ENCODE measurements at places on chromosomes 5 and 9.

DNA sequence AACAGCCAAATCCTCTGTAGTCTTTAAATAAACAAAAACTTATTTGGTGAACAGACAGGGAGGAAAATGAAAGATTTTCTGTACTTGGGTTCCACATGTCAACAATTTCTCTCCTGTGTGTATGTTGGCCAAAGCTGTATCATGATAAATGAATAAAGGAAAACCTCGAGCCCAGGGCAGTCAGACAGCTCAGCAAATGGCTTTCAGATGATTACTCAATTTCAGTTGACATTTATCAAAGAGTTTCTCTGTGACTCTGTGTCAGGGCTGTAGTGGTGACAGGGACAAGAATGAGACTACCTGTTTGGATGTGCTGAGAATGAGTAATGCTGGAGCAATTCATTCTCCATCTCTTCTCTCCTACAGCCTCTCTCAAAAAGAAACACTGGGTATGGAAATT is 45.7 kb upstream of the PTGS1 start:
- peak; percentile 23 for DNase-seq

DNA sequence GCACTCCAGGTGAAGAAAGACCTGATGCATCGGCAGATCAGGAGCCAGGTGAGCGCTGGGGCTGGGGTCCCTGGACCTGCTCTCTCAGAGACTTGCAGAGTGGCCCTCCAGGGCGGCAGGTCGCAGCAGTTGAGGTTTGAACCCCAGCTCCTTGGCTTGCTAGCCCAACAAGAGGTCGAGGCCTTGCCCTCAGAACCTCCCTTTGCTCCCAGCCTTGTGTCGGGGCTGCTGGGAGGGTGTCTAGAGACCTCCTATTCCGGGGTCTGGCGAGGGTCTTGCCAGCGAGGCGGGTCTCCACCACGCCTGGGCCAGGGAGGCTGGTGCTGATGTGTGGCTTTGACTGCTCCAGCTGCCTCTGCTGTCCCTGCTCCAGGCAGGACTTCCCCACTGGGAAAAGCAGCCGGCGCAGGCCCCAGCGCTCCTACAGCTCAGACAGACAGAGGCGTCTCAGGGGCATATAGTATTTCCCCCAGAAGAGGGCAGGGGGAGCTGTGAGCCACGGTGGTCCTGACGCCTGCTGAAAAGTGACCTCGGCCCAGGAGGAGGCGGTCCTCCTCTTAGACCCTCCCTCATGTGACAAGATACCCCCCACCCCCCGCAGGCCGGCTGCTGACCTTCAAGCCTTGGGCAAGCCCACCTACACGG is 38.3 kb downstream of the LRSAM1 start:
- no peak for DNase-seq

GRCh38 chr5:118806571-118806970 is 181.8 kb downstream of the DTWD2 start:
- no peak for DNase-seq

DNA sequence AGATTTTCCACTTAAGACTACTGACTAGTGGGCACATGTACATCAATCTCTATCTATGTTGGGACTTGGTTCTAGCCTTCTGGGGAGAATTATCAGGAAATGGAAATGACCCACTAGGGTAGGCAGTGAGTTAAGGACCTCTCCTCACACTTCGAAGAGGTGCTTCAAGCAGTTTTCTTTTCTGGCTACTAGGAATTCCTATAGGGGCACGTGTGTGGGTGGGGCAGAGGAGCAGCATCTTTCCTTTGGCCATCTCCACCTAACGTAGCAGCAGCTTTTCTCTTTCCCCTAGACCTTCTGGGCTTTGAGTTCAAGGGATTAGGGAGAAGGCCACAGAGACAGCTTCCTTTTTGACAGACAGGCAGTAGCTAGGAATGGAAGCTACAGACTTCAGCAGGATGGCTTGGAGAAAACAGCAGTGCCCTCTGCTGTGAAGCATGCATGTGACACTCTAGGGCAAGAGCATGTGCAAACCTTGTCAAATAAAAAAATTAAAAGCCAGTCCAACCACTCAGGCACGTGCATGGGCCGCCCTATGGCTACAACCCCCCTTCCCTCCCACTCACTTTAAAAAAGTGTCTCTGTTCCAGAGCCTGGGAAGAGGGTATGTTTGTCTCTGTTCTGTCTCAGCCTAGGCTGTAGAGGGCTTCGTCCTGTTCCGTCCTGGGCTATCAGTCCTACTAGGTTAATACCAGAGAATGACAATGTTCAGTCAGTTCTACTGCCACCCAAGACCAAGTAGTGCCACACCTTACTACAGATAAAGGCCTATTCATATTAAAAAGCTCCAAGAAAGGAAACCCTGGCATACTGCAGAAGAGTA is 8.7 kb upstream of the GFRA3 start:
- peak; percentile 63 for DNase-seq

GRCh38 chr5:83834306-83834705 is 113.7 kb upstream of the HAPLN1 start:
- no peak for DNase-seq

DNA sequence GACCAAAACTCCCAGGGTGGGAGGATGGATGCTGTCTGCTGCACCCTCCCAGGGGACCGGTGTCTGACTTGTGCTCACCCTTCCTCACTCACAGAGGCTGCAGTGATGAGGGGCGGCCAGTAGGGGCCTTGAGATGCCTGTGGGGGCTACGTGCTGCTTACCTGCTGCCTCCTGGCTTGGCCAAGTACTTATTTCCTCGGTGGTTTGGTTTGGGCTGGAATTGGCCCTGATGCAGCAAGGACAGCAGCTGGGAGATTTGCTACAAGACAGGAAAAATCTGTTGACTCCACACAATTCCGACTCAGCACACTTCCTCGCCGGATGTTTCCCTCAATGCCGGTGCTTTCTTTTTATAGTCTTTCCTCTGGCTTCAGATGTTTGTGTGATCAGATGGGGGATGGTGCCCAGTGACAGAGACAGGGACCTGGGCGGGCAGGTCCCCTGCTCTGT is 6.6 kb downstream of the PCDH12 start:
- DNase-seq, result peak; percentile 35

DNA sequence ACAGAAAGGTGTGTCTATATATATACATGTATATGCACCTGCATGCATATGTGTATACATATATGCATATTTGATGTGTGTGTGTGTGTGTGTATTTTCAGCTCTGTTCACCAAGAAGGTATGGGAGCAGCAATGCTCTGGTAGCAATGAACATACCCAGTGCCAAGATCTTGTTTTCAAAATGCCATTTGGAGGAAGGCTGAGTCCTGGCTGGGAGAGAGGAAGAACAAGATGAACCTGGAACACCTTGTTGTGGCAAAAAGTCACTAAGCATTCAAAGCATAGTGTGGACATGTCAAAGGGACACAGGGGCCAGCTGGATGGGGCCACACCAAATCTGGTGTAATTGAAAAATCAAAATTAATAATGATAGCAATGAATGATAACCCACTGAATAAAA is 31.8 kb upstream of the NEK6 start:
- DNase-seq, result no peak

DNA sequence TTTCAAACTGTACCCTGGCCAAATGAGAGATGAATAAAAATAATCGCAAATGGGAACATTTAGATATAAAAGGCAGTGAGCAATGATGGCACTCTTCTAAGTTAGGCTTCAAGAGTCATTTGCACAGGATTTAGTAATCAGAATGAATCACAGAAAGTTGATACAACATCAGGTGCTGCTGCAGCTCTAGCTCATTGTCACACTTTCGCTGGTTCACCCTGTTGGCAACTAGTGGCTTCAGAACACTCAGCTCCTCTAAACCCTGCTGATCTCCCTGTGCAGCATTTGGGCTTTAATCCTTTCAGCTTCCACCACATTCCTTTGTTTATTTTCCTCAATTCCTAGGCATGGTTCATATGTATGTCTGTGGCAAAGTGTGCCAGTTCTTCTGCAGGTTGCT is 2071.2 kb upstream of the CDH6 start:
- no peak for DNase-seq

DNA sequence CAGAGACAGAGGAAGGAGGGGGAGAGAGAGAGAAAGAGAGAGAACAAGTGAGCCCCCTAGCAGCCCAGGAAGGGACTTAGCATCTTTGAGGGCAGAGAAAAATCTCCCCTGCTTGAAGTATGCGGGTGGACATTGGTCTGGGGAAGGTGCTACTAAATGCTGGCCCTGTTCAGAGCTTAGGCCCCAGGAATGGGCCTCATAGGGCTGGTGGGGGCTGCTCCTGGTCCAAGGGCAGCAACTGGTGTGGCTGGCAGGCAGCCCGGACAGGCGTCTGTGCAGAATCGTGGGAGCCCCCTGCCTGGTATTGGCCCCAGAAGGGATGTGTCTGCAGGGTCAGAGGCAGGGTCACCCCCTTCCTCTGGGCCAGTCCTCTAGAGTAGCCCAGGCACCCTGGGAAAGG is 47.8 kb upstream of the SUSD3 start:
- DNase-seq, result no peak

DNA sequence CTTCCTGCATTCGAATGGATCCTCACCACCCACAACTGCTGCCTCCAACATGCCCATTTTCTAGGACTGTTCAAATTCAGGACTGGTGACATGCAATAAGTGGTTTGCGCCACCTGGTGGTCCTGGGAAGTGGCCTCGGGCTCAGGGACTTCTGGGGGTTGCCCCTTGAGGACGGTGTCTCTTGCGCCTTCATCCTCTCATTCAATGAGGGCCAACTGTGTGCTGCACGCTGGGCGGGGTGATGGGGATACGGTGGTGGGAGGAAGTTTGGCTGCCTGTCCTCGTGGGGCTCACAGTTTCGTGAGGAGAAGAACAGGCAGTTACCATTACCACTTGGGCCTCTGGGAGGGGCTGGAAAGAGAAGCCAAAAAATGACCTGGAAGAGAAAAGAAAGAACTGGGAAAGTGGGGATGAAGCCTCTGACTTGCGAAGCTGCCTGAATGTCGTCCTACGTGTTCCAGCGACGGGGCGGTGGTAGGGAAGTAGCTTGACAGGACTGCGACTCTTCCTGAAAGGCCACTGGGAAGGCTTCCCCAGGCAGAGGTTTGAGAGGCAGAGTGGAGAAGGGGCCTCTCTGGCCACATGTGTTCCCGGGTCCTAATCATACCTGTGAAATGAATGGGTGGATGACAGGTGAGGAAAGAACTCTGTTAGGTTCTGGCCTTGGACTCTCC is 49.0 kb downstream of the PSD2 start:
- DNase-seq, result peak; percentile 79

GRCh38 chr9:127330501-127330900 is 65.9 kb downstream of the GARNL3 start:
- DNase-seq, result no peak

DNA sequence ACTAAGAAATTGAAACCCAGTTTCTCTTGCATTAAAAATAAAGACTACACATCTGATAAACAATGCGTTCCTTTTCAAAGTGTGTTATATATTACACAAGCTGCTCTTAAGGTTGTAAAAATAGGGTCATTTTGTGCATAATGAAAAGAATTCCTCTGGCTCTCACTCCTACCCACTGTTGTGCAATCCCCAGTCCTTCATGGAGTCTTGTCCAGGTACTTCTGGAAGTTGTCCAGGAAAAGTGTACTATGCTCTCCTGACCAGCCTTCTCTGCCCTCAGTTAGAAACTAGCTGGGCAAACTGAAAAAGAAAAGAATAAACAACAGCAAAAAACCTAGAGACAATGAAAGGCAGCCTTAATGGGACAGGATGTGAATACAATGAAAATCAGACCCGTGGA is 345.5 kb upstream of the PAPPA start:
- DNase-seq, result no peak

- no peak for DNase-seq
Observed at GRCh38 chr9:128773049-128773448, 1.3 kb upstream of the ZER1 start.

GRCh38 chr5:61098251-61098995 is 63.8 kb downstream of the SMIM15 start:
- DNase-seq, result no peak

GRCh38 chr9:34505370-34506120 is 17.2 kb downstream of the ENHO start:
- DNase-seq, result no peak

GRCh38 chr5:31604240-31604639 is 34.7 kb upstream of the PDZD2 start:
- no peak for DNase-seq

- no peak for DNase-seq
Observed at GRCh38 chr9:12843735-12844134, 68.9 kb downstream of the LURAP1L start.

DNA sequence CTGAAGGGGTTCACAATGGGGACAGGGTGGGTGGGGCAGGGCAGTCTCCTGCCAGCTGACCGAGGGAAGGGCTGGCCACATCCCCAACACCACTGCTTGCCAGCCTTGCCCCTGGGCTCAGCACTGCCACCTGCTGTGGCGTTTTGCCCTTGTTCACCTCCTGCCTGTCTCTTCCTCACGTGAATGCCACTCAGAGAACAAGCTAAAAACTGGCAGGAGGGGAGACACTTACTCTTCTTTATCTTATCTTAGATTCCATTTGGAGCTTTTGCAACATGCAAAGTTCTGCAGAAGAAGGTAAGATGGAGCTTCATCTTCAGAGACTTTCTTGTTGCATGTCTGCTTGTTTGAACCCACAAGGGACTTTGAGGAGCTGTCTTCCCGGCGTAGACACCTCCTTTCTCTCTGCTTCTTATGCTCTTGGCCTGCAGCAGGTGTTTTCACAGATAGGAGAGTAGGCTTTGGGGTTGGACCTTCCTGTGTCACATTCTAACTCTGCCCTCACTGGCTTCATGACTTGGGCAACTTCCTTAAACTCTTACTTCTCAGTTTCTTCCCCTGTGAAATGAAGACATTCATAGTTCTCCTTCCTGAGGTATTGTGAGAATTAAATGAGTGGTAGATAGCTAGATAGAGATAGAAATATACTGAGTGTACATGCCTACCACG is 4.1 kb downstream of the LRSAM1 start:
- peak; percentile 17 for DNase-seq

GRCh38 chr5:82622711-82623514 is 344.8 kb upstream of the RPS23 start:
- no peak for DNase-seq

DNA sequence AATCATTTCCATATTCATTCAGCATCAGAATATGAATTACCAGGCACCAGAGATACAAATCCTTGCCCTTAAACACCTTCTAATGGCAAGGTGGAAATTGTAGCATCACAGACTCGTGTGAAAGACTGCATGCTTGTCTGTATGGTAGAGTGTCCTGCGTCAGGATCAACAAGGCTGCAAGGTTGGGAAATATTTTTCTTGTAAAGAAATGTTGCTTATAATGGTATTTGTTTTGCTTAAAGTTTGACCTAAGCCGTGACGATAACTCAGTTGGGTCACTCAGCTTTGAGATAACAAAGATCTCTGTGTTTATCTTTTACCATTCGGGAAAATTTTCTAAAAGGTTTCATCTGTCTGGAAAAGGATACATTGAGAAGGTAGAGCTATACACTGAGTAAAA is 87.6 kb downstream of the BASP1 start:
- DNase-seq, result no peak

DNA sequence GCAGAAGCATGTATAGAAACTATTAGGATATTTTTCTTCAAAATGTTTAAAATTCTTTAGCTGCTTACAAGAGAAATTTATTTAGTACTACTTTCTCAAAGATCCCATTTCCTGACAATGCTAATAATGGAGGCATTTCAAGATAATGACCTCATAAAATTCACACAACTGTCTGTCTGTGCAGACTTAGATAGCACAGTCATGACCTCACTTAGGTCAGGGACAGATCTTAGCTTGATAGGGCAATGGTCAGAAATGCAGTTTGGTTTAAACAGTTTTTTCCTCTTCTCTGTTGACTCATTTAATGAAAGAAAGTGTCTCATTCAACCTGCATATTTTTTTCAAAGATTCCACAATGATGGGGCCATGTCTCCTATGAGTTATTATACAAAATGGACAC is 128.4 kb downstream of the GRIA1 start:
- DNase-seq, result peak; percentile 52

- DNase-seq, result no peak
Observed at GRCh38 chr5:96756985-96757384, 50.8 kb downstream of the ERAP1 start.

- DNase-seq, result no peak
Observed at GRCh38 chr5:147446523-147446922, 63.3 kb downstream of the DPYSL3 start.
